ENCODE measurements at places on chromosomes 5 and 9.

- DNase-seq, result no peak
Measured at GRCh38 chr9:75938946-75939345, 48.5 kb downstream of the PCSK5 start.

DNA sequence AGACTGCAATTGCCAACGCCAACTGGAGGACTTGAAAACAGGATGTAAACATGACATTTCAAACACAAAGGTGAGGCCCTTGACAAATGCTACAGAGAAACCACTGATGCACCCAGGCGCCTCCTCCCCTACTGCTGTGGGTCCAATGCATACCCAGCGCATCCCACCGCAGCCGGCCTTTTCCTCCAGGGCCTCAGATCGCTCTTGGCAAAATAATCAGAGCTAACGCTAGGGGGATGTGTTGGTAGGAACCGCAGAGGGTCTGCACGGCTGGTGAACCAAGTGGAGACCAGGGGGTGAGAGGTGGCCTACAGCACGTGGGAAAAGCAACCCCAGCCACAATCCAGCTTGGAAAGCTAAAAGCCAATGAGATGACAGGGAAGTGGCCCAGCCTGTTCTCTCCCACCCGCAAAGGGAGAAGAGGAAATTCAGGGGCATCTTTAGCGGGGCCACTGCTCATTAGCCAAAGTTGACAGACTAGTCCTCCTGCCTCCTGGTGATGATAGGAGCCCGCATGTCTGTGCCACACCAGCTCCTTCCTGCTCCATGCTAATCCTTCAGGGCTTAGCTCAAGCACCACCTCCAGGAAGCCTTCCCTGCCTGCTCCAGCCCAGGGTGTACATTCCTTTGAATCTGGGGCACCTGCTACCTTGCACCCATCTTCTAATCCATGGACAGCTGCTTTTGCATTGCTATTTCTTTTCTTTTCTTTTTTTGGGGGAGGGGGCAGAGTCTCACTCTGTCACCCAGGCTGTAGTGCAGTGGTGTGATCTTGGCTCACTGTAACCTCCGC is 5.9 kb downstream of the FAM163B start:
- no peak for DNase-seq

- DNase-seq, result peak; percentile 55
Measured at GRCh38 chr5:10760096-10760920, 726 bp downstream of the DAP start.

GRCh38 chr9:91282292-91282691 is 79.4 kb downstream of the AUH start:
- peak; percentile 85 for DNase-seq

GRCh38 chr5:127292030-127292735 is 1.6 kb downstream of the MEGF10 start:
- no peak for DNase-seq

- no peak for DNase-seq
Measured at GRCh38 chr5:152116934-152117333, 192.3 kb upstream of the GLRA1 start.

- no peak for DNase-seq
Measured at GRCh38 chr9:85001925-85002324, 332.4 kb downstream of the NTRK2 start.

- no peak for DNase-seq
Measured at GRCh38 chr5:76675364-76675763, 40.6 kb upstream of the F2R start.

- peak; percentile 50 for DNase-seq
Measured at GRCh38 chr5:73997960-73998359, 372.0 kb downstream of the ARHGEF28 start.

DNA sequence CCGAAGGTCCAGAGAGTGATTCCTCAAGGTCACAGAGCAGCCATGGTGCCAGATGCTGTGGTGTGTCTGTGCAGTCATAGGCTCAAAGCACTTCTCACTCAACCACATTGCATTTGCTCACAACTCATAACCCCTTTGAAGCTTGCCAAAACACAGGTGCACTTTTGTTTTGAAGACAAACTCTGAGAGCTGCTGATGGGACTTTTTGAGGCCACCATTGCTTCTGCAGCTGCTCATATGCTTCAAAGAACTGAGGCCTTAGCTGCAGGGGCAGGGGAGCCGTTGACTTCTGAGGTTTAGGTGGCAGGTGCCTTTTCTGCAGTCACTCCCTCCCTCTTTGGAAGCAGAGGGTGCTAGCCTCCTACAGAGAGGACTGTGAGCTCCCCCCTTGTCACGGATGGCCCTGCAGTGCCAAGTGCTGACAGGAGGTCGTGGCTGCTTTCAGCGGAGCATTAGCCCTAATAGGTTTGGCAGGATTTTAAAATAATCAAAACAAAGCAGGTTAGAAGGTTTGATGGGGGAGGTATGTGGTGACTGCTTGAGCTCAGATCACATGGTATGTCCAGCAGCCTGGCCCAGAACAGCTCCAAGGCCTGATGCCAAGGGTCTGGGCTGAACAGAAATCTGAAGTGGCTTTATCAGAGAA is 232.1 kb downstream of the MAN2A1 start:
- DNase-seq, result no peak

DNA sequence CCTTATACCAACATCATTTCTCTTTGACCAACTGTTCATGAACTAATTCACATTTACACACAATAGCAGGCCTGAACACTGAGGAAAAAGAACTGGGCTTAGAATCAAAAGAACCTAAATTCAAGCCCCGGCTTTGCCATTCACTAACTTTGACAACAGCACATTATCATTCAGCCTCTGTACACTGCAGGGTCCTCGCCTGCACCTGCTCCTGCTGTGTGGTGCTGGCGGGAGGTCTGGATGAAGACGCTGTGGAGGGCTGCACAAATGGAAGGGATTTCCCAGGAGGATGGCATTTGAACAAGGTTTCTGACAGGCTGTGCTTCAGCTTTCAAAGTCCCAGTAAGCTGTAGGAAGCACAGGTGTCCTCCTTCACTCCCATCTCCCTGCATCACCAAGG is 151.2 kb downstream of the ZDHHC21 start:
- no peak for DNase-seq

DNA sequence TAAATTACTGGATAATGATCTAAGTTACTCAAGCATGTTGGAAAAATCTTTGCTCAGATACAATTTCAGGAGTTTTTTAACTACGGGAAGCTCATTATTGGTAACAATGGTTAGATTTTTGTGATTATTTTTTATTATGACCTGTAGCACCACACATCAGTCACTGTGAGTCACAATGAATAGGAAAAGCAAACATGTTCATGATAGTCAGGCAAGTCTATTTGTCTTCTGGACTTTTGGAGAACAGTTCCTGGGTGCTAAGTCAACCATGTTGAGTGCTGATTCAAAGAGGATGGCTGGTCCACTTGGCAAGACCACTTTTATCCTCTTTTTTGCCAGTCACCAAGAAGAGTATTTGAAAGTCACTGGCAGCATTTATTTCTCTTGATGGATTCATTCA is 403.2 kb downstream of the KIF4B start:
- DNase-seq, result peak; percentile 28

GRCh38 chr9:70398145-70398556 is 16.3 kb downstream of the KLF9 start:
- DNase-seq, result no peak

- peak; percentile 99 for DNase-seq
Measured at GRCh38 chr9:116101516-116101915, 52.1 kb upstream of the PAPPA start.

DNA sequence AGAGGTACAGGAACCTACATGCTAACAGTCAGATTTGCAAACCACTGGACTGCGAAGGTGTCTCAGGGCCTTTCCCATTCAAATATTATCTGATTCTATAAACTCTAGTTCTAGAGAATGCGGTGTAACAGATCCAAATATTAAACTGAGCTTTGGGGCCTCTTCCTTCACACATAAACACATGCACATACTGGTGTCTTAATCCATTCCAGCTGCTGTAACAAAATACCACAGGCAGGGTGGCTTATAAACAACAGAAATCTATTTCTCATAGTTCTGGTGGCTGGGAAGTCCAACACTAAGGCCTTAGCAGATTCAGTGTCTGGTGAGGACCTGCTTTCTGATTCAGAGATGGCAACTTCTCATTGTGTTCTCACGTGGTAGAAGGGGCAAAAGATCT is 30.2 kb downstream of the RETREG1 start:
- DNase-seq, result no peak

DNA sequence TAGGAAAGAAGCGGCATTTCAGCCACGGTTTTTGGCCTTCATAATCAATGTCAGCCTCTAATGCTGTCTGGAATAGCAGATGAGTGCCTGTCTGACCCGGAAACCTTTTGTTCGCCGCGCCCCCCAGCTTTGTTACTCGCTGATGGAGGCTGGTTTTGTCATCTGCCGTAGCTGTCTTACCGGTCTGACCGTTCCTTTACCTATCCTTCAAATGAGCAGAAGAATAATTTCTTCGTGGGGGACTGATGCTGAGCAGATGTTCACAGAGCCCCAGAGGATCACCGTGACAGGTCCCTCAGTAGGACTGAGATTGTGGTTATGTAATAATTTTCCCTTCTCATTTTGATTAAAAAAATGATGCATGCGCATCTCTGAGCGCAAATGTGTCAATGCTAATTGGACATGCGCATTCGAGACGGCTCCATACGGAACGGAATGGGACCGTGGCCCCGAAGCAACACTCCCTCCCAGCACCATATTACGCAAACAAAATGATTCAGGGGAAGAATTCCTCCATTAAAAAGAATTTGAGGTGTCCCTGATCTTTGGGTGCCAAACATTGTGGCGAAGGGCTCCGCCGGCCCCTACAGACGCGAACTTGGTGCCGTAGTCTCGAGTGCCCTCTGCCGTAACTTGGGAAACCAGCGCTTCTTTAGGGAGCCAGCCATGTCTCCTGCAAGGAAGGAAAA is 27.6 kb downstream of the TLX3 start:
- DNase-seq, result peak; percentile 52

- DNase-seq, result peak; percentile 67
Measured at GRCh38 chr5:116626272-116626723, 51.7 kb upstream of the SEMA6A start.

GRCh38 chr9:135590486-135591079 is 29.0 kb downstream of the PAEP start:
- DNase-seq, result no peak
